Stimulated activated CD8-positive, alpha-beta memory T cell treated with anti-CD3 and anti-CD28 coated beads, Interleukin-4, amount 100 ng/mL, for 1 hour (primary cell): ENCODE measurements at places on chromosomes 2 and 18.
A peak's percentile ranks its signal among the peaks of the same experiment; 100 is the strongest.

- DNase-seq, result no peak
Observed at GRCh38 chr18:43031169-43031568, 84.3 kb downstream of the RIT2 start.

- DNase-seq, result no peak
Observed at GRCh38 chr2:11500702-11501303, 33.0 kb upstream of the GREB1 start.

GRCh38 chr2:239302083-239302807, 98.6 kb downstream of the HDAC4 start:
- no peak for DNase-seq

- DNase-seq, result no peak
Observed at GRCh38 chr2:24618144-24618543, 127.1 kb downstream of the NCOA1 start.

GRCh38 chr2:121529439-121530211, 1.1 kb upstream of the RNU4ATAC start:
- peak; percentile 11 for DNase-seq

GRCh38 chr2:208006833-208007232, 18.5 kb downstream of the PLEKHM3 start:
- DNase-seq, result no peak

DNA sequence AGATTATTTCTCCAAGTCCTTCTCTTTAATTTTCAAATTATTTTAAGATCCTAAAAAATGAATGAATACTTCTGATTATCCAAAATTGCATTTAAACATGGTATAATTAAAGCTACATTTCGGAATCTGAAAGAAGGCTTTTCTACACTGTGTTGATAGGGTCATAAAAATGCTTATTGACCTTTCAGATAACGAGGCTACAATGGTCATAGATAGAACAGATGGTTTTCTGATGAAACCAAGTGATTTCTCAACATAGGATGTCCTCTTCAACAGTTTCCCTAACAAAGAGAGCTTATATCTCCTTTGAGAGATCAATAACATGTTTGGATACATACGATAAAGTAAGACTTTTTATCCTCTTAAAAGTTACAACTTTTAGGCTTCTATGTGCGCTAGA, 201.1 kb downstream of the PTH2R start:
- no peak for DNase-seq

- DNase-seq, result no peak
Observed at GRCh38 chr2:82098617-82099016, 1794.1 kb upstream of the LRRTM1 start.

GRCh38 chr2:190457256-190457655, 49.1 kb downstream of the MFSD6 start:
- no peak for DNase-seq

DNA sequence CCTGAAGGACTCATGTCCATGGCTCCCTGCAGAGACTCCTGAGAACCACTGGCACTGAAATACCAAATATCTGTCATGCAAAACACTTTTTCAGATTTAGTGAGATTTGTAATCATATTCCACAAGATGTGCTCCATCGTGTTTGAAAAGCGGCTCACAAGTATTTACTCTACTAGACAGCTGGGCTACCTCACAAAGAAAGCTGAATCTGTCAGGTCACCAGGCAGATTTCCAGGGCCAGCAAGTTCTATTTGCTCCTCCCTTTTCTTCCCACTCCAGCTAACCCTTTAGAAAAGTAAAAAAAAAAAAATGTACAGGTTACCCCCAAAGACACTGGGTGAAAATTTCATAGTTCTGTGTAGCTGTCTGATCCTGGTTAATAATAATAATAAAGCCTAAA, 22.9 kb downstream of the WIPF1 start:
- no peak for DNase-seq

DNA sequence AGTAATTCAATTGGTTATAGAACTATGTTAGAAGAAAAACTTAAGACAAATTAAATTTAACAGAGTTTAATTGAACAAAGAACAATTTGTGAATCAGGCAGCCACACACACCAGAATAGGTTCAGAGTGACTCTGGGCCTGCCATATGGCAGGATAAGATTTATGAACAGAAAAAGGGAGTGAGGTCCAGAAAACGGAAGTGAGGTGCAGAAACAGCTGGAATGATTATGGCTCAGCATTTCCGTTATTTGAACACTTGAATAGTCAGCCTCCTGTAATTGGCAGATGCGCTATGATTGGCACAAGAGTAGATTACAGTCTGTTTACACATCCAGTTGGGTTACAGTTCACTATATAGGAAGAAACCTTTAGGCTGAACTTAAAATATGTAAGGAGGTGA, 99.0 kb downstream of the MBD2 start:
- no peak for DNase-seq

DNA sequence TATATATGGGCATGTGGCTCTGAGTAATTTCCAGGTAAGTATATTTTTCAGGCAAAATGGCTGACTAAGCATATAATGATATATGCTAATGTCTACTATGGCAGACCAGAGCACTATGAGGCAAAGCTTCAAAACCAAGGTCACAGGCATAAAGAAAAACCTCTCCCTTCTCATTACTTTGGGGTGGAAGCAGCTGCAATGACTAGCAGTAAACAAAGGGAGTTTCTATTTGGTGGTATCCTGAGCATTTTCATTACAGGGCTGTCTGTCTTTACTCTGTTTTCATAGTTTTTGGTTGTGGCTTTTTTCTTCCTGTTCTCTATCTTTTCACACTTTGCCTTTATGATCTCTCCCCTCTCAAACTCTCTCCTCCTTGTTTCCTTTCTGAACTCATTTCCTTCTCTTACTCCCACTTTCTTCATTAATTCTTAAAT, 15.6 kb downstream of the PDE6D start:
- no peak for DNase-seq

DNA sequence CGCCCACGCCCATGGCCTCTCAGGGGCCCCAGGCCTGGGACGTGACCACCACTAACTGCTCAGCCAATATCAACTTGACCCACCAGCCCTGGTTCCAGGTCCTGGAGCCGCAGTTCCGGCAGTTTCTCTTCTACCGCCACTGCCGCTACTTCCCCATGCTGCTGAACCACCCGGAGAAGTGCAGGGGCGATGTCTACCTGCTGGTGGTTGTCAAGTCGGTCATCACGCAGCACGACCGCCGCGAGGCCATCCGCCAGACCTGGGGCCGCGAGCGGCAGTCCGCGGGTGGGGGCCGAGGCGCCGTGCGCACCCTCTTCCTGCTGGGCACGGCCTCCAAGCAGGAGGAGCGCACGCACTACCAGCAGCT, 2.4 kb downstream of the B3GNT7 start:
- no peak for DNase-seq

- no peak for DNase-seq
Observed at GRCh38 chr2:129765678-129766351, 213.7 kb upstream of the RAB6C start.

DNA sequence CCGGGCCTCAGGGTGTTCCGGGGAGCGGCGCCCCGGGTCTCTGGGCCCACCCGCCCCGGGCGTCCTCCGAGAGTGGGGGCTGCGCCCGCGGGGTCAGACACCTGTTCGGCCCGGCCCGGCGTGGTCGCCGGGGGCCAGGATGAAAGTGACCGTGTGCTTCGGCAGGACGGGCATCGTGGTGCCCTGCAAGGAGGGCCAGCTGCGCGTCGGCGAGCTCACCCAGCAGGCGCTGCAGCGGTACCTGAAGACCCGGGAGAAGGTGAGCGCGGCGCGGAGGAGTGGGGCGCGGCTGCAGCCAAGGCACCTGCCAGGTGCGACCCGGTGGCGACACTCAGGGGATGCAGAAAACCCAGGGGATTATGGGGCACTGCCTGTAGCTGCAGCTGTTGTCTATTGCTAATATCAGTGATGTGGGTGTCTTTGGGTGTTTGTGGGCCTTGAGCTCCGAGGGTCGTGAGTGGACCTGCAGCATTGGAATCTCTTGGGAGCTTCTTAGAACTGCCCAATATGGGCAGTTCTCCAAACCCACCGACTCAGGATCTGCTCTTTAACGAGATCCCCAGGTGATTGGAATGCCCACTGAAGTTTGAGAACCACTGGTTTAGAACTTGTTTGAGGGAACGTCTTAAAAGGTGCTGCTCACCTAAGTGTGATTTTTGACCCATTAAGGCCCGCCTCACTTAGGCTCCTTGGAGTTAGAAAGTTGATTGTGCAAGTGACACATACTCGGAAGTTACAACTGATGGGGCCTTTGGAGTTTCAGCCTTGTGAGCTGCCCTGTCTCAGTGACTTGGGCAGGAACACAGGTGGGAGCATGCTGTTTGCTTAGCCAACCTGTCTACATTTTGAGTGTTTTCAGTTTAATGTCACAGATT, 823 bp downstream of the PARD3B start:
- DNase-seq, result no peak

GRCh38 chr2:64727013-64727767, 73.5 kb upstream of the SERTAD2 start:
- DNase-seq, result no peak

- DNase-seq, result no peak
Observed at GRCh38 chr2:61536180-61536571, 2.0 kb downstream of the XPO1 start.

- DNase-seq, result no peak
Observed at GRCh38 chr18:54147439-54147838, 77.0 kb downstream of the MBD2 start.
